Stimulated activated CD8-positive, alpha-beta memory T cell treated with anti-CD3 and anti-CD28 coated beads, Interleukin-15, amount 100 ng/mL, for 48 hours (primary cell): ENCODE measurements at places on chromosomes 3 and 15.

- no peak for DNase-seq
Measured at GRCh38 chr15:89998141-89998661, 2.9 kb upstream of the ZNF710 start.

DNA sequence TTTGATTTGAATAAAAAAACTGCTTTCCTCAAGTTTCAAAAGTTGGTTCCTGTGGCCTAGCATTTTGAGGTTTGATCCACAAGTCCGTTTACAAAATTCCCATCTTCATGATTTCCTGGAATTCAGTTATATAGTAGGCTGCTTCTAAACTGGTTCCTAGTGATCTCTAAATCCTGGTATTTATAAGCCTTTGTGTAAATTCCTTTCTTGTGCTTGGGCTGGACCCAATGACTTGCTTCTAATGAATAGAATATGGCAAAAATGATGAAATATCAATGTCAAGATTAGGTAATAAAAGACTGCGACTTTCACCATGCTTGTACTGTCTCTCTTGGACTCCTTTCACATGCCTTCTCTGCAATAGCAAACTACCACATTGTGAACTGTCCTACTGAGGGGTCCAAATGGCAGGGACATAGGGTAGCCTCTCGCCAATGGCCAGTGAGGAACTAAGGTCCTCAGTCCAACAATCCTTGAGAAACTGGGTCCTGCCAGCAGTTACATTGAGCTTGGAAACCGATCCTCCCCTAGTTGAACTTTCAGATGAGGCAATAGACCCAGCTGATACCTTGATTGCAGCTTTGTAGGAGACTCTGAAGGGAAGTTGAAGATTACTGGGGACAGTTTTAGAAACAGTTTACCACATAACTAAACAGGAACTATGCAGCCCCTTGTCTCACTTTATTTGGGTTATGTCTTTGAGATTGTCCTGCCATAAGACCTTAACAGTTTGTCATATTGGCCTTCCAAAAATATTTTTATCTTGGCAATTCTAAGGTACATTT, 303.9 kb upstream of the TBC1D5 start:
- DNase-seq: no peak

GRCh38 chr3:50124800-50125178, 30.3 kb upstream of the SEMA3F start:
- DNase-seq: no peak

- no peak for DNase-seq
Measured at GRCh38 chr3:185176750-185177359, 24.0 kb upstream of the C3orf70 start.

- no peak for DNase-seq
Measured at GRCh38 chr3:49536875-49537533, 17.3 kb upstream of the BSN start.

- no peak for DNase-seq
Measured at GRCh38 chr15:81400640-81401236, 26.7 kb upstream of the TMC3 start.
